Activated CD4-positive, alpha-beta T cell treated with anti-CD3 and anti-CD28 coated beads, Interleukin-2, amount 50 U/mL, for 1 hour (primary cell): ENCODE measurements at places on chromosomes 12 and 14.
A peak's percentile ranks its signal among the peaks of the same experiment; 100 is the strongest.

- no peak for DNase-seq
These were observed 144.7 kb downstream of the SMOC1 start for GRCh38 chr14:70023871-70024270.

DNA sequence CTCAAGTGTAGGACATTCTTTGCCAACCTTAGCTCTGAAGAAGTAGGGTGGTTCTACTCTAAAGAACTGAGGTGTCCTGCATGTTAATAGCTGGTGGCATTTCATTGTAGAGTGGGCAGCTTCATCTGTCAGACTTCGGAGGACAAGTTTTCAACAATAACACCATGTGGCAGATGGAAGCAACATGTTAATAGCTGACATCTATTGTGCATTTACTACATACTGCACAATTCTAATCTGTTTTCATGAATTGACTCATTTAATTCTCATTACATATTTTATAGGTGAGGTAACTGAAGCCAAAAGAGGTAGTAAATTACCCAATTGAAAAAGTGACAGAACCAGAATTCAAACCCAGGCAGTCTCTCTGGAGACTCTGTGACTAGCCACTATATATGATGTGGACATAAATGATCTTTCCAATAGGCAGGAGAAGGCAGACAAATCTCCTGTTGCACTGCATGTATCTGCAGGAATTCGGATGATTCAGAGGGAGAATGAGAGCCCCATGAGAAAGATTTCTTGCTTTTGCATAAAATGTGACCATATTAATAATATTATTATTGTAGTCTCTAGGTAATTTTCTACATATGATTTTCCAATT lies 137.2 kb upstream of the E2F7 start:
- no peak for DNase-seq

DNA sequence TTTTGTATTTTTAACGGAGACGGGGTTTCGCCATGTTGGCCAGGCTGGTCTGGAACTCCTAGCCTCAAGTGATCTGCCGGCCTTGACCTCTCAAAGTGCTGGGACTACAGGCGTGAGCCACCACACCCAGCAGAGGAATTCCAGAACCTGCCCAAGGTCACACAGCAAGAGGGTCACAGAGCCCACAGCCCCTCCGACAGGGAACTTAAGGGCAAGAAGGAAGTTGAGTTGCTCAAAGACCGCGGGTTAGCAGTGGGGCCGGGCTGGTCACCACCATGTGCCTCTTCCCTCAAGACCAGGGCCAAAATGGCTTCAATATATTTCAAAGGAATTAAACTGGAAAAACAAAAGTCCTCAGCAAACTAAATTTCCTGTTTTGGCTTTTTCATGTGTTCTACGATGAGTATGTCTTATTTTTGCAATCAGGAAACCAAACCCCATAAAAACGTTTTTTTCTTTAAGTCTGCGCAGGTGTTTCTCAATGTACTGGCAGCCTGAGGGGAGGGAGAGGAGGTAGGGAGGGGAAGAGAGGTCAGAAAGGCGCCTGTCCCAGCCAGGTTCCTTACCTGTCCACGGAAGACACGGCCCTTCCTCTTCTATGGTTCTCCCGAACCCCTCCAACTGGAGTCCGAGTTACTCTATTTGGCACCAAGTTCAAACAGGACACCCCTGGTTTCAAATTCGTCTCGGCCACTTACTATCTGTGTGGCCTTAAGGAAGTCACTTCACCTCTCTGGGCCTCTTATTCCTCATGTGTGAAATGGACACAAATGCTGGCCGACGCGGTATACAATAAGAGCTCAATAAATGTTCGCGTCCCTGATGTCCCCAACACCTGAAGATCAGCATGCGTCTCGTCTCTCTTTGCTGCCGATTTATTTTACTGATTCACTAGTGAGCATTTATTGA lies 778 bp downstream of the SLC8B1 start:
- peak; percentile 7 for DNase-seq

DNA sequence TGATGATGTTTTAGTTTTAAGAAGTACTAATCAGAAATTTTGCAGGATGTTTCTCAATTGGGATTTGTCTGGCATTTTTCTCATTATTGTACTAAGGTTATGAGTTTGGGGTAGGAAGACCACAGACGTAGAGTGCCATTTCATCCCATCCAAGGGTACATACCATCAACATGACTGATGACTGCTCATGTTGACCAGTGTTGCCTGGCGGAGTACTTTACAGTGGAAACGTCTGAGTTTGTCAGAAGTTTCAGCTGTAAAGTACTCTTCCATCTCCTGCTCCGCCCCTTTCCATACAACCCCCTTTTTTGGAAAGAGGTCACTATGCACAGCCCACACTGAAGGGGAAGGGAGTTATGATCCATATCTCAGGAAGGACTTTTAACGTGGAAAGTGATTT lies 74.2 kb downstream of the RCOR1 start:
- no peak for DNase-seq

GRCh38 chr14:52829527-52830185 lies 38.2 kb upstream of the GNPNAT1 start:
- DNase-seq, result no peak

GRCh38 chr12:122747224-122748135 lies 5.1 kb upstream of the DENR start:
- DNase-seq, result no peak

- DNase-seq, result no peak
These were observed at the start of gene CLEC2D for GRCh38 chr12:9669534-9669933. CLEC2D (plus strand) TSS chr12:9669713; CDS start chr12:9669735, 22 bp downstream.

- no peak for DNase-seq
These were observed at the start of gene COL2A1 for GRCh38 chr12:48004053-48004941. COL2A1 (minus strand) TSS chr12:48004476; CDS start chr12:48004321, 155 bp downstream.
